ENCODE measurements at places on chromosomes 16 and 17.
A peak's percentile ranks its signal among the peaks of the same experiment; 100 is the strongest.

- no peak for DNase-seq
These were observed 524.6 kb downstream of the GRIN2A start for GRCh38 chr16:9657641-9658040.

GRCh38 chr17:50359998-50360461, 13.0 kb downstream of the MRPL27 start:
- no peak for DNase-seq

- peak; percentile 77 for DNase-seq
These were observed 591 bp upstream of the SLFN5 start for GRCh38 chr17:35242158-35242804.

- DNase-seq, result no peak
These were observed 7.0 kb downstream of the COX4I1 start for GRCh38 chr16:85806539-85806938.

DNA sequence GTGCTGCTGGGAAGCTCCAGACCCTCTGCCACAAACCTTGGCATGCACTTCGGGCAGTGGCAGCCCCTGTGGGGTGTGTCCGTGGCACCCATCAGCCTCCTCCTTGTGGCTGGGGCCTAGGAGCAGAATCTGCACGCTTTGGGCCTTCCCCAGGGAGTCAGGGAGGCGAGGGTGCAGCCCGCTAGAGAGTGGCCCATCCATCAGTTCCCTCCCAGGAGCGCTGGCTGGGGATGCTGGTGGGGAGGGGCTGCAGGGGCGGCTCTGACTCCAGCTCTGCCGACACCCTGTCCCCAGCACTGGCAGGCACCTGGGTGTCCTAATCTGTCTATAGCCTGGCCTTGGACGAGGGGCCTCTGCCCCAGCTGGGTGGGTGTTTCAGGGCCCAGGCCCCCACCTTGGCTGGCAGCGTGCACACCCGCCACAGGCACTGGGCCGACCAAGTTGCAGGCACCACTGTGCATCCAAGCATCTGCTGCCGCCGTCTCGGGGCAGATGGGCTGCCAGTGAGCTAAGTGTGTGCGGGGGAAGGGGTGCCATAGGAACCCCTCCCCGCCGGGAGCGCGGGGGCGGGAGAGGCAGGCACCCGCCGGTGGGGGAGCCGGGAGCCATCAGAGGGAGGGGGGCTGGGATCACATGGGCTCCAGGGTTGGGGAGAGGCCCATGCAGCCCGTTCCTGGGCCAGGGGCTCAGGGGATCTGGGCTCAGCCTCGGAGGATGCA, 30.2 kb downstream of the ENDOV start:
- DNase-seq, result no peak

DNA sequence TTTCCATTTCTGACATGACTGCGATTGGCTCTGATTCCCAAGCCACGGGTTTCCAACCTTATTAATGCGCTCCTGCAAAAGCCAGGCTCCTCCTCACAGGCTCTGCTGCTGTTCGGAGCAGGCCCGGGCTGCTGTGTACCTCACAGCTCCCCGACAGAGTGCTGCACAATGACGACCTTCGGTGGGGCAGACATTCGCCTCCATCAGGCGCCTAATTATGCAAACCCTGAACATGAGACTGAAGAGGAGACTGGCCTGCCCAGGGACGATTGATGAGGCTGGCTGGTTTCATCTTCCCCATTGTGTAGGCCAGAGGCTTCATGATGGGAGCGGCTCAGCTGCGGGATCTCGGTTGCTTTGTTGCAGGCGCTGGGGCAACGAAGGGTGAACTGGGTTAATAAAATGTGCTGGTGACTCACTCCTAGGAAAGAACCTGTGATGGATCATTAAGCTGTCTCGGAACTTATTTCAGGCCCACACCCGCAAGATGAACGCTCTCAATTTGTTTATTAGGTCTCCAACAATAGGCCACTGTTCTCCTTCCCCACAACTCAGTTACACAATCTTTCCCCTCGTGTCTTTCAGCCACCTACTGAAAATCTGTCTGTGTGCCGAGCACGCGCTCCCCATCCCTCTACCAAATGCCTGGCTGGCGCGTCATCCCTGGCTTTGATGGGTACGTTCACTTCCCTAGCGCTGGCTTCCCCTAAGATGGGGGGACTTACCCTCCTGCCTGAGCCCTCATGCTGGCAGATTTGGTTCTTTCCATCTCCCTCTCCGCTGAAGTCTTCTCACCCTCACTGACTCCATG, 27.2 kb upstream of the TOB1 start:
- DNase-seq, result no peak

- DNase-seq, result no peak
These were observed 23.1 kb downstream of the LGALS9 start for GRCh38 chr17:27654136-27654535.

DNA sequence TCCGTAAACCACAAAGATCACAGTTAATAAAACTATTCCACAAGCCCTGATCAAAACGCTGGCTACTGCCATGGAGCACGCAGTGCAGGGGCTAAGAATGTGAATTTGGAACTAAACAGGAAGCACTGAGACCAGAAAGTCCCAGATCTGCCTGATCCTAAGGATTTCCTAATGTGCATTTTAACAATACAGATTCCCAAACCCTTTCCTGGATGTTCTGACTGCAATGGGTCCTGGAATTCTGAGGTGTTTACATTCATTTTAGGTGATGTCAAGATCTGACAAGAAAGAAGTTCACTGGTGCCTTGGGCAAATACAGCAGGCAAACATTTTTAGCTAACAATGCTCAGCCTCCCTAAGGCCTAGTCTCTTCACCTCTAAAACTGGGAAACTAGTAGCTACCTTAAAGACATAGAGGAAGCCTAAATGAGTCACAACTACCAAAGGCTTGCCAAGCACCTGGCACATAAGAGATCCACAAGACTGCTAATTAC, 10.3 kb downstream of the NSMCE1 start:
- DNase-seq, result no peak

GRCh38 chr17:77863814-77864161, 94.7 kb upstream of the TNRC6C start:
- no peak for DNase-seq

GRCh38 chr17:58306131-58306951, 22.3 kb downstream of the TSPOAP1 start:
- no peak for DNase-seq

DNA sequence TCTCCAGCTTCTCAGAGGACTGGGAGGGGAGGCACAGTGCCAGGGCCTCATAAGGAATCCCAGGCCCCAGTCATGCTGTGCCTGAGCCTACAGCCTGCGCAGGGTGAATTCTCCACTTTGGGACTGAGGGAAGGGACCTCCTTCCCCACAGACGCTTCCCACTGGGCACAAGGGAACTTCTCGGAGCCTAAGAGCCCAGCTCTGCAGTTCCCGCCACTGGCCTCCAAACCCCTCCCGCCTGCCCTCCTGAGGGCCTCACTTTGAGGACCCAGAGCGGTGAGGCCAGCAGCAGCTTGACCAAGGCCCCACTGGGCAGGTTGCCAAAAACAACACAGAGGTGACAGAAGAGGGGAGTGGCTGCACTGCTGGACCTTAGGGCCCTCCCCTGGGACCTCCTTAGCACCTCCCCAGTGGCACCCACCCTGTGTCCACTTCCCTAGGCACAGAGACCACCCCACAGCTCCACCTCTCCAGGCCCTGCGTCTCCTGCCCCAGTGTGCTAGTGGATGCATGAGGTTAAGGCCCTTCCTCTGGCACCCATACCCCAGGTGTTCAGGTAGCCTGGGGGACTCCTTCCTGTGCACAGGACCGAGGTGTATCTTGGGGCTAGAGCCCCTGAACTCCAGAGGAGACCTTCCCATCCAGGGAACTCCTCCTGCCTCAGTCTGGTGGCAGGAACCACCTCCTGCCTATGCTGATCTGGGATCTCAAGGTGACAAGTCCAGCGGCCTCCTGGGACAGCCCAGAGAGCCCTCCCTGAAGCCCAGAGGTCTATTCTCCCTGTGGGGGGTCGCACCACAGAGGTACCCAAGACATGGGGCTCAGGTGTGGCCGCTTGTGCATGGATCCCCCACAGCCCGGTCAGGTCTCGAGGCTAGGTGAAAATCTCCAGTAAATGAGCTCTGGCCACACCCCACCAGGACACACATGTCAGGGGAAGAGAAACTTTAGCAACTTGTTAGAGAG, 3.4 kb downstream of the CASKIN2 start:
- no peak for DNase-seq

DNA sequence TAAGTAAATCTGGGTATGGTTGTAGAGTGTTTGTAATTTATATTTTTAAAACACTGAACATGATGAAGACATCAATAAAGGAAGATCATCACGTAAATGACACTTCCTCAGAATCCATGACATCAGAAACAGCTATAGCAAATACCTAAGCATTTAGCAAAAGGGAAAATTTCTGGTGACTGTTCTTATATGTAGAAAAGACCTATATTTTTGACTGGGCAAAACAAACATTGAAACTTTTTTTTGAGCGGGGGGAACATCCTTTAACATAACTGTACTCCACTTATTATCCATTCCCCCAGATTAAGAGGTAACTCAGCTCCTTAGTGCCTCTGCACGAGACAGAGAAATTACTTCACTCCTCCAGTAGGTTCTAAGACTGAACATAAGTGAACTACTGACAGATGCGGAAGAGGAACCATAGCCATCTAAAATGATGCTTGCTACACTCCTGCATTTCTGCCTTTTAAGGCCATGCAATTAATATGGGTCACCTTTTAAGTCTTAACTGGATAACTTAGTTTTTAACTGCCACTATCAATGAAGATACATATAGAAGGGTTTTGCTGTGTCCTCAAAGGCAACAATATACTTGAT, 9.4 kb downstream of the CRYBA1 start:
- no peak for DNase-seq

GRCh38 chr17:31357839-31358394, 33.6 kb upstream of the RAB11FIP4 start:
- no peak for DNase-seq

- DNase-seq, result no peak
These were observed 393 bp upstream of the PSMB10 start for GRCh38 chr16:67936880-67937605.

DNA sequence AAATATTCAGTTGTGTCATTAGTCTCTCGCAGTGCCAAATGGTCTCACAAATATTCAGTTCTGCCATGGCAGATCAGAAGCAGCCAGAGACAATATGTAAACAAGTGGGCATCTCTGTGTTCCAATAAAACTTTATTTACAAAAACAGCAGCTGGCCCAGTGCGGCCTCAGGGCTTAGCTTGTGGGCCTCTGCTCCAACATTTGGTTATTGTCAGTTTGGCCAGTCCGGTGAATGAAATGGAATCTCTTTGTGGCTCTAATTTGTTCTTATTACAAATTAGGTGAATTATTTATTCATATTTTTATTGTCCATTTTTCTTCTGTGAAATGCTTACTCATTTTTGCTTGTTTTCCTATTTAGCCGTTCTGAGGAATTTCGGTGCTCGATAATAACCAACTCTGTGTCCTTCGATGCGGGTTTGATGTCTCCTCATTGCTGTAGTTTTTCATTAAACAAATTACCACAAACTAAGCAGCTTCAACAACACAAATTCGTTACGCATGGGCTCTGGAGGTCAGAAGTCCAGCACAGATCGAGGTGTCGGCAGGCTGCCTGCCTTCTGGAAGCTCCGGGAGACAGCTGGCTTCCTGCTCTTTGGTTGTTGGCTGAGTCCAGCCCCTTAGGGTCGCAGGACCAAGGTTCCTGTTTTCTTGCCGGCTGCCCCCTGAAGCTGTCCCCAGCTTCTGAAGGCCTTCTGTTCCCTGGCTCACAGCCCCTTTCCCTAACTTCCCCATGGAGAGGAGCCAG, 4.1 kb upstream of the SLC38A10 start:
- no peak for DNase-seq

GRCh38 chr17:73237714-73238113, 24.0 kb downstream of the CPSF4L start:
- no peak for DNase-seq

DNA sequence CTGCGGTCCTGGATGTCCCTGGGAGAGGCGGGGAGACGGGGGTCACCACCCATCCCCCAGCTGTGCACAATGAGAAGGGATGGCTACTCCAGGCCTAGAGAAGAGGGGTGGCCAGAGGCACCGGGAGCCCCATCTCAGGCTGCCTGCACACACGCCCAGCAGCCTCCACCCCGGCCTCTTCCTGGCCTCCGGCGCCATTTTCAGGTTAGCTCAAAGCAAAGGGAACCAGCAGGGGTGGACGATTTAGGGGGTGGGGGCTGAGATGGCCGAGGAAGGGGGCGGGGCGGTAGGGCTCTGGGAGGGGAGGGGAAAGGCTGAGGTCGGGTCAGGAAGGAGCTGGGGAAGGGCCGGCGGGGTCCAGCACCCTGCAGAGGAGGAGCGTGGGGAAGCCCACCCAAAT, 42.8 kb downstream of the SRCIN1 start:
- no peak for DNase-seq

DNA sequence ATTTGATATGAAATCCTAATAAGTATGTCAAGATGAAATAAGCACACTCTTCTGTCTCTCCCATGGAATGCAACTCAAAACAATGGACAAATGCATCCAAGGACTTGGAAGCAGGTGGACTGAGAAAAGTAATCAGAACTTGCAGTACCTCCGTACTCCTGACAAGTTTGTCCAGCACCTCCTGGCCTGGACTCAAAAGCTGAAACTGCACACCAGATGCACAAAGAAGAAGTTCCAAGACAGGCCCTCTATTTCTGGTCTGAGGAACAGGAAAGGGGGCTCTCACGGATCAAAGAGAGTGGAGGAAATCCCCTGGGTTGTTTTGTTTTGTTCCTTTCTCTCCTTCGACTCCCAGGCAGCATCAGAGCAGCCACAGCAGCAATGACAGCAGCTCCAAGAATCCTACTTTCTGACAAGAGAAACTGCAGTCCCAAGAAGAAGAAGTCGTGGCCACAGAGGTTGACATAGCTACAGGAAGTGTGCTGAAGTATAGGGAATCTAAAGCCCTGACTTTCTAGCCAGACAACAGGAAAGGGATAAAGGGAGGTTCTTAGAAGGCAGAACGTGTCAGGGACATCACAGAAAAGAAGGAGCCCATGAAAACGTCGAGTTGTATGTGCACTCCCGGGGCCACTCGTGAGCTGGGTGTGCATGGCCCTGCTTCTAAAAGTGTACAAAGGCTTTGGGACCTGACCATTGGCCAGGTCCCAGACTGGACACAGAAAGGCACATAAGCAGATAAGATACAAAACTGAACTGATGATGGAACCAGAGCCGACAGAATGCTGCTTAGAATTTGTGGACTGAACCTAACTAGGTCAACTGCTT, 29.3 kb downstream of the AKAP10 start:
- no peak for DNase-seq

DNA sequence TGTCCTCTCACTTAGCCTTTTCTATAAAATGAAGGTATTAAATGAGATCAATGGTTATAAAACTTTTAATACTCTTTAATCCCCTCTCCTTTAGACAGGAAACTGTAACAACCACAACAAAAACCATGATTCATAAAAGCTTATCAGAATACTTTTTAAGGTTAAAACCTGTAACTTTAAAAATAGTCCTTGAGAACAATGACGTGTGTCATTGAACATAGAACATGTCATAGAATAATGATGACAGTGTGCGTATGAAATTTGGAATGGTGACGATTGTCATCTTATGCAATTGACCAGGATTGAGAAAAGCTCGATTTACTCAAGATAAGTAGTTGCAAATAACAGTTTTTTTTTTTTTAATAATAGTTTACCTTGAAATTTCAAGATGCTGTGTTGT, 94.1 kb downstream of the PLCG2 start:
- no peak for DNase-seq

- DNase-seq, result no peak
These were observed 1.0 kb upstream of the SALL1 start for GRCh38 chr16:51151961-51152663.

GRCh38 chr17:41799366-41799765, 12.4 kb downstream of the P3H4 start:
- no peak for DNase-seq

- DNase-seq, result no peak
These were observed 1.7 kb upstream of the B4GALNT2 start for GRCh38 chr17:49130891-49131290.

GRCh38 chr17:66369830-66370229, 67.4 kb downstream of the PRKCA start:
- no peak for DNase-seq

Measured in NCI-H1105 treated with DMSO at 0.1 percent for 48 hours (cell line).